ENCODE measurements at places on chromosomes 2 and 18.

- no peak for DNase-seq
These were observed 498.5 kb upstream of the HS6ST1 start for GRCh38 chr2:128817171-128817570.

GRCh38 chr2:150625303-150625702 lies 137.8 kb upstream of the RND3 start:
- no peak for DNase-seq

GRCh38 chr2:174846941-174847938 lies 83.0 kb upstream of the CHRNA1 start:
- DNase-seq: peak; percentile 20

- DNase-seq: no peak
These were observed 76.6 kb upstream of the ARL5A start for GRCh38 chr2:151904807-151905206.

DNA sequence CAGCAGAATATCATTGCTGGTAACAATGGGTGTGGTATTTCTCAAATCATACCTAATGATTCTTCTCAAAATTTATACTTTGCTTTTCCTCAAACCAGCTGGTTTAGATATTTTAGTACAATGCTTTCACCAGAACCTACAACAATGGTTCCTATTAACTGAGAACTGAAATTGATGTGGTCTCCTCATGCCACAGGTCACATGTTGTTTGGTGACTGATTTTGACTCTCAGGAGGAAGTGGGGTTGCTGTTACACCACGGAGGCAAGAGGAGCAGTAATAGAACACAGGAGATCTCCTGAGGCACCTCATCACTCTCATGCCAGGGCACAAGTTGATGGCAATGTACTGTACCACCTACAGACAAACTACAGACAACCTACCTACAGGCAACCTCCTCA lies 3.0 kb upstream of the CEP68 start:
- DNase-seq: no peak

- no peak for DNase-seq
These were observed 34.1 kb downstream of the SLC66A2 start for GRCh38 chr18:79917169-79917852.

- DNase-seq: peak; percentile 89
These were observed 35.0 kb downstream of the RTN4 start for GRCh38 chr2:55014962-55015939.

DNA sequence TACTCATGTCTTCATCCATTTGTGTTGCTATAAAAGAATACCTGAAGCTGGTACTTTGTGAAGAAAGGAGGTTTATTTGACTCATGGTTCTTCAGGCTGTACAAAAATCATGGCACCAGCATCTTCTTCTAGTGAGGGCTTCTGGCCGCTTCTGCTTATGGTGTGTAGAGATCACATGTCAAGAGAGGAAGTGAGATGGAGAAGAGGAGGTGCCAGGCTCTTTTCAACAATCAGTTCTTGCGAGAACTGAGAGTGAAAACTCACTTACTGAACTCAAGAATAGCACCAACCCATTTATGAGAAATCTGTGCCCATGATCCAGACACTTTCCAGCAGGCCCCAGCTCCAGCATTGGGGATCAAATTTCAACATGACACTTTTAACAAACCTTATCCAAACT lies 30.0 kb upstream of the BARD1 start:
- no peak for DNase-seq

GRCh38 chr18:45889419-45890064 lies 64.1 kb downstream of the SIGLEC15 start:
- DNase-seq: no peak
